ENCODE measurements at places on chromosomes 5 and 9.

- DNase-seq = no peak
These were observed 1402.4 kb upstream of the NUDT12 start for GRCh38 chr5:104965006-104965405.

DNA sequence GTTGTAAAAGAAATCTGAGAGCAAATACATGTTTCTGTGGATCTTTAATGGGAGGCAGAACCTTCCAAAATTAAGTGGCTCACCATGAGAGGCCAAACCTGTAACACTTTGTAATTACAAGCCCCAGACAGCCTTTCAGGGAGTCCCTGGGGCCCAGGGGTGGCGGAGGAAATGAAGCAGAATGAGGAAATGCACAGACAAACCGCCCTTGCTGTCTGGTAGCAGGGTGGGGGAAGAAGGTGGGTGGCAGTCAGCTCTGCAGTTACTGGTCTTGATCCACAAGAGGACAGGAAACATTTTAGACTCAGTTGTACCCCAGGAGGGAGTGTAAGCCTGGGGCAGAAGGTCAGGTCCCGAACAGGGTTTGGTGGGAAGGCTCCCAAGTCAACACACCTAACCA is 6.5 kb downstream of the ARL14EPL start:
- peak; percentile 7 for DNase-seq

GRCh38 chr5:155726267-155726666 is 600.7 kb upstream of the SGCD start:
- DNase-seq = no peak

DNA sequence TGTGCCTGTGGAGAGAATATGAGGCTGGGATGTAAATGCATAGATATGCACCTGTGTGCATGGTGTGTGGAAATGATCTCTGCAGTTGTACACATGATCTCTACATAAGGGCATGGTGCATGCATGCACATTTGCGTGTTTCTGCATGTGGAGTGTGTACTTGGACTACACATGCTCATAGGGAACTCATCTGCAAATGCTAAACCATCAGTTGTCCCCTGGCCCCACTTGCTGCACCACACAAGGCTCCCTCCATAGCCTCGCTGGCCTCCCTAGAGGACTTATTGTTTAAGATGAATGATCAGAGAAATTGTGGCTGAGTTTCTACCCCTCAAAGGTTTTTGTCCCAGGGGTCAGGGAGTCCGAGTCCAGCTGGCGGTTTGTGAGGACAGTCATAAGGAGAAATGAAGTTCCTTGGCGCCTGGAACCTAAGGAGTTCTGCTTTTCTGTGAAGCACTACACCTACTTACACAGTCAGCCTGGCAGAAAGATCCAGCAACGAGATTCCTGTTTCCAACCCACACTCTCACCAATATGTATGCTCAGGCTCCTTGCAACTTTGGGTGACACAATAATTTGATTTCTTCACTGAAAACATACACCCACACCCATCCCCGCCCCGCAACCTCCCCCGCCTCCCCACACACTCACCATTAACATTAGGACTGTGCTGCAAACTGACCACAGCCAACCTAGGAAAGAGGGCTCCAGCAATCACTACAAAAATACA is 79.9 kb upstream of the CPEB4 start:
- no peak for DNase-seq

- DNase-seq = no peak
These were observed 115.8 kb upstream of the SLC25A48 start for GRCh38 chr5:135718651-135719050.
